ENCODE measurements at places on chromosomes 3 and 15. TPM values are rescaled to one million over a fixed set of nuclear protein-coding genes. Genes with fewer than 3 reads are reported as not detected.

DNA sequence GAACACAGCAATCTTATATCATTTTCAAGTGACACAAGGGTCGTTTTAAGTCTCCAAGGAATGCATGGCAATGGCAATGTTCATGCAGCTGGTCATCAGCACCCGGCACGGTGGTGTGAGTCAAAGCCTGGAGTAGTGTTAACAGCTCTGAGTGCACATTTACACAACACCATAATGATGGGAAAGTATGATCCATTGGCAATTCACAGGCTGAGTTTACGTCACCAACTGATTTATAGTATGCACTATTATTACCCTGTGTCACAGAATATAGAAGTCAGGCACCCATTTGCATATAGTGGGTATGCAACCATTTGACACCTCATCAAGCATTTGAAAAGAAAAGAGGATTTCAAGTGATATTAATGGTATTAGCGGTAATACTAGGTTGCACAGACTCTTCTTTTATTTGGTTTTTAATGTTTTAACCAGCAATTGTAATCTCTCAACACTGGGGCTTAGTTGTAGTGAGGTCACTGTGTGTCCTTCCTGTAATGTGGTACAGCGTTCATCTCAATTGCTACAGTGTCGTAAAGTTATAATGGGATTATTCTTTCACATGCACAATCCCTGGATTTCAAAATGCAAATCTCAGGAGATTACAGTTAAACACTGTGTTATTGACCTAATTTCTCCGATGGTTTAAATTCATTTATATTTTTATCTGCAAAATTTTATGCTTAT is 113.8 kb downstream of the C3orf38 start:
- no peak for DNase-seq
- no peaks in the 10 kb centered on the region for H3K36me3 ChIP-seq
- no peaks in the 10 kb centered on the region for H3K27me3 ChIP-seq
- H3K4me1 ChIP-seq: no peaks in the 10 kb centered on the region
- H3K4me3 ChIP-seq: no peak overlapping the region

DNA sequence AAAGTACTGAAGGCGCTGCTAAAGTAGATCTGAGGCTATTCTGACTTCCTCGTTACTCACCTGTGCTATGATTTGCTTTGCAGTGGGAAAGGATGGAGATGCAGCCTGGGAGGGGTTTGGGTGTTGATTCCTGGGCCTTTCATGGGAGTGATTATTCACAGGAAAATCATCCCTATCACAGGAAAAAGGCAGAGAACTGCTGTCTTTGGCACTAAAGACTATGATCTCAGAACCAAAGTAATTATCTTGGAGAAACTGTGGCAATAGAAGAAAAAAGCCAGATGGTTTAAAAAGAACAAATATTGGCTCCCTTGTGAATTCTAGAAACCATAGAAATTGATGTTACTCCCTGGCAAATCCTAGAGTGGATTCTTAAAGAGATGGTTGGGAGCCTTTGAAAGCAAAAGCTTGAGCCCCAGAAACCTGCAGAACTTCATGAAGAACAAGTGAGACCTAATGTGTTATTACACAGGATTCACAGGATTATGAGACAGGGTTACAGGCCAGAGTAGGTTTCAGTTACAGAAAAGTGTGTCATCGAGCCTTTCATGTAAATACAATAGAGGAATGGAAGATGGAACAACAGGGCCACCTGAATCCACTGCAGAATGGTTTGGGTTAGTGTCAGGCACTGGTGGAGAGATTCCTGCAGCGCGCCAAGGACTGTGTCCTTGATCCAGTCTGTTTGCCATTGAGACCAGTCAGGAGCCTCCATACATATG is 85.7 kb downstream of the OXNAD1 start:
- peak overlapping the region; percentile 23 for H3K27ac ChIP-seq
- no peak overlapping the region for H3K4me3 ChIP-seq
- peaks cover 39% of the 10 kb centered on the region for H3K4me1 ChIP-seq
- H3K36me3 ChIP-seq: peaks cover 12% of the 10 kb centered on the region
- no peak for DNase-seq
- no peaks in the 10 kb centered on the region for H3K27me3 ChIP-seq

- H3K4me3 ChIP-seq: no peak overlapping the region
- H3K27ac ChIP-seq: no peak overlapping the region
- no peaks in the 10 kb centered on the region for H3K36me3 ChIP-seq
- DNase-seq: no peak
- H3K4me1 ChIP-seq: no peaks in the 10 kb centered on the region
Observed at GRCh38 chr3:82132210-82133069, 371.0 kb upstream of the GBE1 start.

DNA sequence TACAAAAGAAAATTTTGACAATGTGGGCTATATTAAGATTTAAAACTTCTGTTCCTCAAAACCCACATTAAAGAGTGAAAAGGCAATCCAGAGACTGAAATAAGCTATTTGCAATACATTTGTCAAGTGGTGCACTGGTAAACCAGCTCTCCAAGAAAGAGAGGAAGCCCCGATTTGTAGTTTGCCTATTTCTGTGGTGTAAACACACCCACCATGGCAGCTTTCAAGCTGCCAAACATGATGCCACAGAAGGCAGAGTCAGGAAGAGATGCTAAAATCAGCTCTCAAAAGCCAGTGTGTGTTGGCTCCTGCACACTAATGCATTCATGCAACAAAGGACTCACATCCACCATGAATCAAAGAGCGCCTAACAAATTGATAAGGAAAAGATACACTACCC is 17.5 kb downstream of the RFTN1 start:
- no peak overlapping the region for H3K4me3 ChIP-seq
- peaks cover 33% of the 10 kb centered on the region for H3K36me3 ChIP-seq
- H3K4me1 ChIP-seq: peaks cover 66% of the 10 kb centered on the region
- DNase-seq: no peak

Gene DAZL
- total RNA-seq: not detected

Gene ZNF80
- total RNA-seq: 1.4 TPM
